ENCODE measurements at places on chromosomes 12 and 14.

DNA sequence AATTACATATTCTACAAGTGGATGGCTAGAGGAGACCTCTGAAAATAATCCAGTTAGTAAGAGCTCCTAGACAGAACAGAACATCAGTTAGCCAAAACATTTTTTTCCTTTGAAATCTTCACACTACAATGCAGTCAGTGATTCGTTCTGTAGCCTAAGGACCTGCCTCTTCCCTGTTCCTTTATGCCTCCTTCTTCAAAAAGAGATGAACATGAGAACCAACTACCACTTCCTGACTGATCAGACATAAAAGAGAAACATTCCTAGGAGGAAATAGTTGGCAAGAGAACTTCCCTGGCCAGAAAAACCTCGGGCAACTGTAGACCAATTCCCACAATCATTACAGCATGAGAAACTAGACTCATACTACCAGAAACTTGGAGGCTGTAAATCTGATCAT, 29.4 kb downstream of the ITPR2 start:
- no peak for DNase-seq

DNA sequence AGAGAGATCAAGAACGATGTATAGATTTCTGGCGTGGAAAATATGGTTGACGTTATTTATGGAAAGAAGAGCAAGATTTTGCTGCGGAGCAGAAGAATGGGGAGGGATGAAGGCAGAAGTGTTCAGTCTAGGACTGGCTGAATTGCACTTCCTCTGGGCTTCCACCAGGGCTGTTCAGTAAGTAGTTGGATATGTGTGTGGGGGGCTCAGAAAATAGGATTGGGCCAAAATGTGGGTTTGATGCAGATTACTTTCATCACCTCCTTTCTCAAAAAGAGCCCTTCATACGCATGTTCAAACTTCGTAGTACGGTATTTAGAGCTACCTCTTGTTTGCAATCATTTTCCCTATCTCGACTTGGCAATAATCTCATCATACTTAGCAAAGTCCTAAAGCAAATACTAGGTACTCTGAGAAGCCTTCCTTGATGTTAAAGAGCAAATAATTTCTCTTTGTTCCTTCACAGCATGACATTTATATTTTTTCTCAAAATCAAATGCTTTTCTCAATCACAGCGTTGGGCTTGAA, 349.4 kb downstream of the NELL2 start:
- no peak for DNase-seq

DNA sequence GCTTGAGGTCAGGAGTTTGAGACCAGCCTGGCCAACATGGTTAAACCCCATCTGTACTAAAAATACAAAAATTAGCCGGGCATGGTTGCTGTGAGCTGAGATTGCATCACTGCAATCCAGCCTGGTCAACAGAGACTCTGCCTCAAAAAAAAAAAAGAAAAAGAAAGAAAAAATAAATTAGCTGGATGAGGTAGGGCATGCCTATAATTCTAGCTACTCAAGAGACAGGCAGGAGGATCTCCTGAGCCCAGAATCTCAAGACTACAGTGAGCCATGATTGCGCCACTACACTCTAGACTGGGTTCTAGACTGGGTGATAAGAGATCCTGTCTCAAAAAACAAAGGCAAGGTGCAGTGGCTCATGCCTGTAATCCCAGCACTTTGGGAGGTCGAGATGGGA, 16.9 kb downstream of the PPP4R3A start:
- DNase-seq = no peak

DNA sequence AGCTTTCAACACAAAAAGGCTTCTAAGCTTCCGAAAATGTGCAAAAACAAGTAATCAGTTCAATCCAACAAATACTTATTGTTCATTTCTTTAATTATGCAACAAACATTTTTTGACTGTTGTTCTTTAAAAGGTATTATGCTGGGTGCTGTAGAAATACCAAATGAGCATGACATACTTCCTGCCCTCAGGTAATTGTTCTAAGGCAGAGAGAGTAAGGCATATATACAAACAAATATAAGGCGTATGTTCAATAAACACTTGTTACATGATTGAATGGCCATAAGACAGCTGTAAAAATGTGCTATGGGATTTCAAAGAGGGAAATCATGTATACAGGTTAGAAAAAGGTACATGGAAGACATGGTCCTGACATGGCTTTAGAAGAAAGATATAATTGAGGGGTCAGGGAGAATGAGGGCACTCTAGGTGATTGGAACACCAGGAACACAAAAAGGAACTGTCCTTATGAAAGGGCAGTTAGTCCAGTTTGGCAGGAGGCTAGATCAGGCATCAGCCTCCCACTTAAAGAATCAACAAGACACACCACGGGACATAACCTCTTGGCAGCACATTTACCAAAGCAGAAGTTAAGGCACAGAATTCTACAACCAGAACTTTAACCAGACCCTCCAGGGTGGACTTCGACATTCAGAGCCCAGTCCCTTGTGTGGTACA, 135.8 kb upstream of the SCAF11 start:
- DNase-seq = no peak
